ENCODE measurements at places on chromosomes 6 and 20.
A peak's percentile ranks its signal among the peaks of the same experiment; 100 is the strongest.

DNA sequence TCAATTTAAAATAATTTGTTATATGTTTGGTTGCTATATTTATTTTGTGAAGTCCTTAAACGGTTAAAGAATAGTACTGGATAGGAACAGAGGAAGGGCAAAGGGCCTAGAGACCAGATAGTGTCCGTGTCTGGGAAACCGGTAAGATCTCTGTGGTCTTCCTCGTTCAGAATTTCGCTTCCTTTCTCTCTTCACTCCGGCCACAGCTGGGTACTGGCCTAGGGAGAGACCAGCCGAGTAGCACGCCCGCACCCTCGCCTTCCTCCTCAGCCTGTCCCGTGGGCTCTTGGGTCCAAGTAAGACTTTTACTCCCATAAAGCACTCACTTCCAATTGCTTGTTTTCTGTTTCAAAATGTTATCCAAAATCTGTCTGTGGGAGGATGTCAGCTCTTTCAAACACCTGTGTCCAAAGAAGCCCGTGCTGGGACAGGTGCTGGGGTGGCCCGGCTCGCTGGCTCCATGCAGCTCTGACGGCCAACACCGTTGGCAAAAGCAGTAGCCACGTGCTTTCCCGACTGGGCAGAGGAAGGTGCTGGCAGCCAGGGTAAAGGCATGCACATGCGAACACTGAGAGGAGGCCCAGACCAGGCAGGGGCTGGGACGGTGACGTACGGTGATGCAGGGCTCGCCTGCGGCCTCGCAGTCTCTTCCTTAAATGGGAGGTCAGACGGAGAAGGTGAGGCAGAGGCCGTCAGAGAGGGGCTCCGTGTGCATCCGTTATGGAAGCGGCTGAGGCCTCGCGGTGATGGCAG lies 112.2 kb downstream of the IRF4 start:
- DNase-seq: no peak

DNA sequence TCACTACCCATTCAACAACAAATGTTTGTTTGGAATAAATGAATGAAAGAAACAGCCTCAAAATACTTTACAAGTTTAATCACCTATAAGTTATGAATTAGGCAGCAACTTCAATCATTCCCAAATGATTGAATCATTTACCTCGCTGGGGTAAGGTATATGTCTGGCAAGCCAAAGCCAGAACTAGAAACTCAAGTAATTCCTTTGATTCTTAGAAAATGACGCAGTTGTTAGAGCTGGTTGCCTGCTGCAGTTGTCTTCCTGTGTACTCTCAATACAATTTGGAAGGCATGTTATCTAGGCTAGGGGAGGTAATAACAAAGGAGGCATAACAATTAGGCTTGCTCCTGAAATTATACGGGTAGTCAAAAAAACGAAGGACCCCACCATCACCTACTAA lies 160.6 kb downstream of the ATXN1 start:
- no peak for DNase-seq

GRCh38 chr6:138545621-138545980 lies 46.3 kb upstream of the NHSL1 start:
- DNase-seq: no peak

DNA sequence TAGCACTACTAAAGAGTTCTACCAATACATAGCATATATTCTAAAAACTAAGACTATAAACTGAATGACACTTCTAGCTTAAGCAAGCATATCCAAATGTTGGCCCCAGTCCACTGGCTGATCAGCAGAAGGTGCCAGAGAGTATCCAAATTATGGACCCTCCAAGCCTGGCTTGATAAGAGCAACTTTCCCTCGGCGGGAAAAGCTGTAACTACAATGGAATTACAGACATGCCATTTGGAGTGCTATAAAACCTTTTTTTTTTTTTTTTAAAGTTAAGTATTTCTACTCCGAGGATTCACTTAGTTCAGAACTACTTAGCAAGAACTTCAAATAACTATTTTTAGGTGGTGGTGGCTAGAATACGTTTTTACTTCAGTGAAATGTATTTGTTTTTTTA lies 94.6 kb downstream of the EPB41L2 start:
- DNase-seq: no peak

GRCh38 chr6:34389034-34389433 lies 3.4 kb downstream of the NUDT3 start:
- DNase-seq: no peak

GRCh38 chr6:29530671-29531310 lies 28.7 kb downstream of the UBD start:
- no peak for DNase-seq

DNA sequence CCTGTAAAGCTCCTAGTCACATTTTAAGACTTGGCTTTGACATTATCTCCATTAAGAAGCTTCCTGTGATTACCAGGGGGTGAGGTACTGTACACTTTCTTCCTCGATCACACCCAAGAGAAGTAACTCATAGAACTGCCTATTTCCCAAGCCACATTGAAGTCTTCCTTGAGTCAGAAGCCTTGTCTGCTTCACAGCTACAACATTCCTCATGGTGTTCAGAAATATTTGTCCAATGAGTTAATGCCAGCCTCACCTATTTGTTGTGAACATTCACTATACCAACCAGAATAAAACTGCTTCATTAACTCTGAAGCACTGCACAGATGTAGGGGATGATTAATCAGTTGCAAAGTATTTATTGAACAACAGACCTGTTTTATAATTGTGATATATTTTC lies 622.3 kb downstream of the PTPRT start:
- DNase-seq: no peak

DNA sequence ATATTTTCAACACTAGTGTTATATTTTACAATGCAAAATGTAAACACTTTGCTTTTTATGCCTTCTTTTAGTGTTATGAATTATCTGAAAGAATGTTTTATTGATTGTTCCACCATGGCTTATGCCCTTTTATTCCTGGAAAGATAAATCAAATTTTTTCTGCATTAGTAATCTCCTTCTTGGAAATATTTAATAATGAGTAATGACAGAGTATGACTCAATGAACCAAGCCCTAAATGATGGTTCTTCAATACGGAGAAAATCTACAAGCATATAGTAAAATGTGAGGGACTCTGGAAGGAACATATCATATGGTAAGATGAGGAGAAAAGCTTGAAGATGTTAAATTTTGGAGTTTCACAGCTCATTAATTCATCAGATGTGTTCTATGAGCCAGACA lies 929.6 kb downstream of the C6orf118 start:
- no peak for DNase-seq

DNA sequence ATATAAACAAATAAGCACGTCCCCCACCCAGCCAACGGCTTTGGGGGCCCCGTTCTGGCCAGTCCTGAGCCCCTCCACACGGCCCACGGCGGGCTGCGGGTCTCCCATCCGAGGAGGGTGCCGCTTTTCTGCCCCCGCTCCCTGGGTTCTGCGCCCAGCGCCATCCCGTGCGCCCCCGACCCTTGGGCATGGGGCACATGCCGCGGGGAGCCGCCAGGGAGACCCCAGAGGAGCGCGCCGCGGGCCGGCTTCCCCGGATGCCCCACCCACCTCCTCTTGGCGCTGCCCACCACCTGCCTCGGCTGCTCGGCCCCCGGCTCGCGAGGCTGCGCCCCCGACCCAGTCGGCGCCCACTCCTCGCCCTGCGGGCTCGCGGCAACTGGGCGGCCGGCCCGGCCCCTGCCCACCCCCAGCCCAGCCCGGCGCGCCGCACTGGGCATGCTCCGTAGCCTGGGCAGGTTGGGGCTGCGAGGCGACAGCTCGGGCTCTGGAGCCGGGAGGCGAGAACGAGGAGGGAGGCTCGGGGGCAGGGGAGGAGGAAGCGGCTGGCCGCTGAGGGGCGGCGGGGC lies 570 bp upstream of the PLCB4 start:
- peak; percentile 83 for DNase-seq

- no peak for DNase-seq
Observed at GRCh38 chr6:21539621-21540100, 53.9 kb upstream of the SOX4 start.

GRCh38 chr6:108521616-108522107 lies 39.1 kb upstream of the FOXO3 start:
- no peak for DNase-seq

- peak; percentile 18 for DNase-seq
Observed at GRCh38 chr6:134004714-134005113, 47.7 kb downstream of the SLC2A12 start.

GRCh38 chr6:15905488-15906419 lies 223.1 kb upstream of the MYLIP start:
- DNase-seq: no peak

DNA sequence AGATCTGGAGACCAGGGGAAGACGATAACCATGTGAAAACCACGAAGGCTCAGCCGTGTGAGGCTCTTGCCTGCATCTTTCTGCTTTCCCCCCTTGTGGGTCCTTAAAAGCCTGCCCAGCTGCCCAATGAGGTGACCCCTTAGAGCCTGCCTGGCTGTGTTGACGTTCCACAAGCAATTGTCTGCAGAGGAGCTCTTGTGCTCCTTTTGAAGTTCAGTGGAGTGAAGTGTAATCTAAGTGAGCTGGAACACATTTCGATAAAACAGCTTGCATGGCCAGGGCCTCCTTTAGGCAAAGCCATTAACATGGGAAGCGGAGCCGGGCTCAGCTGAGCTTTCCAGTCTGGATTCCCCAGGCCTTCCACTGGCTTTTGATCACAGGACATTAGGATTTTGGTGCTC lies 27.3 kb upstream of the TCP11 start:
- DNase-seq: peak; percentile 17

- no peak for DNase-seq
Observed at GRCh38 chr20:62183426-62184142, 756 bp downstream of the MTG2 start.

GRCh38 chr20:41078329-41078728 lies 49.7 kb downstream of the TOP1 start:
- no peak for DNase-seq

DNA sequence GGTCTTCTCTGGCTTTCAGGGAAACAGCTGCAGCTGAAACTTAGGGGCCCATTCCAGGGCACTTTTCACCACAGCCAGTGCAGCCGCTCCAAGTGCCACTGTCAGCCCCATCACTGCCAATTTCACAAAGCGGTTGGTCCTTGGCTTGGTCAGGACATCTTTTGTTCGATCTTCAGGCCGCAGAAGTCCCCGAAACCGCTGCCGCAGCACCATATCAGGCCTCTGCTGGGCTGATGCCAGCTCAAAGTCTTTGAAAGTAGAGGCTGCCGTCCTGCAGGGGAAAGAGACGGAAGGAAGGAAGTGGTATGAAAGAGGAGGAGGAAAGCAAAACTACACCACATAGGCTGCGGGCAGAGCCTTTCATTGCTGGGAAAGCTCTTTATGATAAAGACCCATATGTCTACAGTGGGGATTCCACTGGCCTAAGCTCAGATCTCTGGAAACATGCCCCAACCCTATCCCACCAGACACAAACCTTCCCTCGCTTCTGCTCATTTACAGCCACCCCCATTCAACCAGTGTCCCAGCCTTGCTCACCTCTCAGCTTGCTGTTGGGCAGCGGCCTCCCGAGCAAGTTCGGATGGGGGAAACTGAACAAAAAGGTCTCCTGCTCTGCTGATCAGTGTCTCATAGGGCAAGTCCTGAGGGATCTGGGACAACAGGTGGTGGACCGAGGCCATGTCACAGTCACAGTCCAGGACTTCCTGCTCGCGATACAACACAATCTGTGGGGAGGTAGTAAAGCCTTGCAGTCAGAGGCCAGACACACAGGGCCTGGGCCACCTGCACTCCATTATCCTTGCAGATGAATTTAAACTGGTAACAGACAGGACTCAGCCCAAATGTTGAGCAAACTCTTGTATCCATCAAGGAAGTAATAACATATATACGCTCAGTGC lies 23.5 kb downstream of the TBC1D20 start:
- DNase-seq: no peak
